ENCODE measurements at places on chromosomes 2 and 18.
A peak's percentile ranks its signal among the peaks of the same experiment; 100 is the strongest.

GRCh38 chr2:209624192-209624938, 147.3 kb upstream of the UNC80 start:
- no peak for DNase-seq

DNA sequence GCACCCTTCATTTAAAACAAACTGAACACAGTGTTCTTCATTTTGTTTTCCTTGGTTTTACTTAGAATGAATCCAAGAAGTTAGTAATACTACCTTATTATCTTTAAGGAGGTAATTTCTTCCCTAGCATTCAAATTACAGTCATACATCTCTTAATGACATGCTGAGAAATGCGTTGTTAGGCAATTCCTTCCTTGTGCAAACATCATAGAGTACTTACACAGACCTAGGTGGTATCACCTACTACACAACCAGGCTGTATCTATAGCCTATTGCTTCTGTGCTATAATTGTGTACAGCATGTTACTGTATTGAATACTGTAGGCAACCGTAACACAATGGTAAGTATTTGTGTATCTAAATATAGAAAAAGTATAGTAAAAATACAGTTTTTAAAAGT, 8.4 kb upstream of the CABYR start:
- no peak for DNase-seq

DNA sequence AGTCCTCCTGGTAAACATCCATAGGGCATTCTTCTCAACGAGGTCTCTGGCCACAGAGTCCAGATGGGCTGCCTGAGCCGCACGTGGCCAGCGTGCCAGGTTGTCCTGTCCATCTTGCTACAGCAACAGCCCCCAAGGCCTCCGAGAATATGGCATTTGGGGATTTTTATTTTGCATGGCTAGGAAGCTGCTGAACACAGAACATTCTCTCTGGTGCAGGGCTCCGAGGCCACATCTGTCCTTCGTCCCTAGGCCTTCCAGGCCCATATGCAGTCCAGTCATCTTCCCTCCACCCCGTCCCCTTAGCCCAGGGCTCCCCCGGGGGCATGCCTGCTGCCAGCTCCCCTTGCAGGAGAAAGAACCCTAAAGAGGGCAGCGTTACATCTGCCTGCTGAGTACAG, 2.3 kb downstream of the HDAC4 start:
- no peak for DNase-seq

- DNase-seq: no peak
These were observed 3.1 kb upstream of the SPP2 start for GRCh38 chr2:234047361-234047760.

- DNase-seq: no peak
These were observed 157.5 kb upstream of the SESTD1 start for GRCh38 chr2:179422037-179422643.

- no peak for DNase-seq
These were observed 8.0 kb downstream of the CTDSP1 start for GRCh38 chr2:218407717-218408116.

DNA sequence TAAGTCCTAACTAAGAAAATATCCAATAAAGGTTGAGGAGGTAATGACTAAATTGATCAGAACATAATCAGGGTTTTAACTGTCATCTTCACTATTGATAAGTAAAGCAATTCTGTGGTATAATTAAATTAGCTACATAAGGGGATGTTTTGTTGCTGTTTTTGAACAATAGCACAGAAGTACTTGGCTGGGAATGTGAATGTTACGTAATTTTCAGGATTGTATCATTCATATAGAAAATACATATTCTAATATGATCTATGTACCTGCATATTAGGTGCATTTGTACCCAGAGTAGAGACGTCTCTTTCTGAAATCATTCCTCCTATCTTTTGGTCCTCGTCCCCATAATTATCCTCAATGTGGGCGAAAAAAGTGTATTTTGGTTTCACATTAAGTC, 109.0 kb downstream of the PIEZO2 start:
- DNase-seq: no peak

DNA sequence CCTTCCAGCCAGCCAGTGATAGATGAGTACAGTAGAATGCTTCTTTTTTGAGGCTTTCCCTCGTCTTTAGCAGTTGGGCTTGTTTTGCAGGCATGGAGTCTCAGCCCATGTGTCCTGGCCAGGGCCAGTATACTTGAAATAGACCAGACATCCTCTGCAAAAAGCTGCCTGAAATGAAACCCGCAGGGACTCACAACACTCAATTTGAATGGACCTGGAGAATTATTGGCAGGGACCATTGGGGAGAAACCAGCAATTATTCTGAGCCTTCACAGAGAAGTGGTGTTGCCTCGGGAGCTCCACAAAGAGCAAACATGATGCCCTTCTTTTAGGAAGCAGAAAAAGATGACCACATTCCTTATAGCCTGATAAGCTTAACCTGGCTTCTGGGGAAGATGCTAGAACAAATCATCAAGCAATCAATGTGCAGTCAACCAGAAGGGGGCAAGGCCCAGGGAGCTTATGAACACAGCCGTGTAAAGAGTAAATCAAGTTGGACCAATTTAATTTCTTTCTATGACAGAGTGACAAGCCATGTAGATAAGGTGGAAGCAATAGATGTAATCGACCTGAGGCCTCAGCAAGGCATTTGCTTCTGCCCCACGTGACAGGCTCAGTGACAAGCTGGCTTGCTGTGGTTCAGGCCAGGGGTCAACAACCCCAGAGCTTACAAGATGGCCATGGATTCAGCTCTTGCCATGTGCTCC, 42.1 kb downstream of the BOD1L2 start:
- DNase-seq: no peak

GRCh38 chr18:43847164-43848091, 570.1 kb upstream of the SYT4 start:
- DNase-seq: no peak

DNA sequence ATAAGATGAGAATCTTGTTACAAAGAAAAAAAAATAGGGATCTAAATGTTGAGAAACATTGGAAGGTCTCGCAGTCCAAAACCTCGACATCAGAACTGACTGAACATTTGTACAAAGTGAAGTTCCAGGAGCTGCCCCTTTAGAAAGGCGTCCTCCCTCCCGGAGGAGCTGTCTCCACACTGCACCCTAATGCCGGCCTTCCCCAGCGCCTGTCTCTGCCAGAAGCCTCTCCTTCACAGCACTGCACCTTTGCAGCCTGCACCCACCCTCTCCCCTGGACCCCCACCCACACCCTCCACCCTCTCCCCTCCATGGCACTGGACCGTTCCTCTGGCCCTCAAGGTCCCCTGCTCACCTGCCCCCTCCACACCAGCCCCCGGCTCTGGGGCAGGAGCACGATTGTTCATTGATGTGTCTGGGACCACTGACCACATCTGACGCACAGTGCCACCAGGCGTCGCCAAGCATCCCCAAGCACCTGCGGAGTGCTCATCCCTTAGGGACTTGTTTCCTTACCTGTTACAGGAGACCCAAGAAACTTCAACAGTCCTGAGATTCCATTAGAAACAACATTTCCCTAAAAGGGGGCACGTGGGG, 90.3 kb upstream of the SNTG2 start:
- DNase-seq: no peak

GRCh38 chr2:141737492-141738255, 393.1 kb downstream of the LRP1B start:
- DNase-seq: no peak

DNA sequence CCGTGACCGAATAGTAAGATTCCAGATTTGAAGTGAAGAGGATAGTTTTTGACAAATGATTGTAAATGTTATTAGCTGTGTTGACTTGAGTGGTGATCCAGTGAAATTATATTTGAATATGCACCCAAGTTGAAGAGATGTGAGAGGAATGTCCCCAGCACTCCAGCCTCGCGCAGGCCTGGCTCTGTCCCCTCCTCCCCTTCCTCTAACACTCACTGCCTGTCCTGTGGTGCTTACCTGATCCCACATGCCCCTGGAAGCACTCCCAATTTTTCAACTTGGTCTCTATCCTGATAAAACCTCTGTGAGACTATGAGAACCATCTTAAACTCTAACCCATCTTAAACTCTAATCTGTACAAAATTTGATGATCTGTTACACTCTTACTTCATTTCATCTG, 154.7 kb upstream of the LRP1B start:
- no peak for DNase-seq

- DNase-seq: no peak
These were observed 50.5 kb downstream of the OSBPL6 start for GRCh38 chr2:178244777-178245176.

GRCh38 chr2:83578405-83578804, 880.7 kb downstream of the SUCLG1 start:
- no peak for DNase-seq

- no peak for DNase-seq
These were observed 159.5 kb upstream of the GYPC start for GRCh38 chr2:126496493-126496892.

DNA sequence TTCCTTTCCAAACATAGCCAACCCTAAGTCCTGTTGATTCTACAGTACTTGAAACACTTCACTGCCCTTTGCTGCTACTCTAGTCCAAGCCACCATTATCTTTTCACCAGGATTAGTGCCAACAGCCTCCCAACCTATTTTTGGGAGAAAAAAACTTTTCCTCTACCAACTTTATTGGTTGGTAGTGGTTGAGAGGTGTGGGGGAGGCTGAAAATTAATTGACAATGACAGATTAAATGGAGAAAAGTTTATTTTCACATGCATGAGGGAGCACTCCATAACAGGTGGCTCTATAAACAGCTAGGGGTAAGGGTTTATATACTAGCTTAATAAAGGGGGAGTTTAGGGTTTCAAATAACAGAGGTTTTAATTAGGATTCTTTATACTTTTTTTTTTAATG, 37.8 kb upstream of the ITPRID2 start:
- no peak for DNase-seq

DNA sequence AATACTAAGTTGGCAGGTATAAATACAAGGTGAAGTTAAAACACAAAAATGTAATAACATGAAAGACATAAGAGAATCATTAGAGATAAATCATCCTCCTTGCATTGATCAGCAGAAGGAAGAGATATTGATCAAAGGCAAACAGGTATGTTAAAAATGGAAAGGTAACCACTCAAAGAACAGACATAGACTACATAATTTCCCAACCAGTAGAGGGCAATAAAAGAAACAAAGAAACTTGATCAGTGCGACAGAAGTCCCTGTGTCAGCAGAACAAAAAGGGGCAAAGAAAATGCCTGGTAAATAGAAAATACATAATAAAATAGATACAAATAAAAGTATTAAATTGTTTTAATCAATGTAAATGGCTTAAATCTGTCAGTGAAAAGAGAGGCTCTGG, 53.6 kb downstream of the FAM228A start:
- DNase-seq: peak; percentile 1

GRCh38 chr2:74587664-74588277, 33.3 kb downstream of the DOK1 start:
- no peak for DNase-seq

DNA sequence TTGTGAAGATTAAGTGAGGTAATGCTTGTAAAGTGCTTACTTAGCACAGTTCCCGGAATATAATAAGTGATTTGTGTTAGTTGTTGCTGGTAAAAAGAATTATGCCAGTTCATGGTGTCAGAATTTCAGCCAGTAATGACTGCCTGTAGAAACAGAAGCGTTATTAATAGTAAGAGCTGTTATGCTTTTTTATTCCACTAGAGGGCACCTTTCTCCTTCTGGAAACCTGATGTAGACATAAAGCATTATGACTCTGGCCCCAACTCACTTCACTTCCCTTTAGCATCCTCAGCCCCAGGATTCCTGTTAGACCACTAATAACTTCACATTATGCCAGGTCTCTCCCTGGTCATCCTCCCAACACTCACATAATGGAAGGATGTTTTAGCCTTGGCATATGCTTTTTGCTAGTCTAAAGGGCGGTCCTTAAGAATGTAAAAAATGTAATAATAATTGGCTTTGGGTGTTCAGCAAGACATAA, 34.9 kb downstream of the C18orf54 start:
- DNase-seq: peak; percentile 48

DNA sequence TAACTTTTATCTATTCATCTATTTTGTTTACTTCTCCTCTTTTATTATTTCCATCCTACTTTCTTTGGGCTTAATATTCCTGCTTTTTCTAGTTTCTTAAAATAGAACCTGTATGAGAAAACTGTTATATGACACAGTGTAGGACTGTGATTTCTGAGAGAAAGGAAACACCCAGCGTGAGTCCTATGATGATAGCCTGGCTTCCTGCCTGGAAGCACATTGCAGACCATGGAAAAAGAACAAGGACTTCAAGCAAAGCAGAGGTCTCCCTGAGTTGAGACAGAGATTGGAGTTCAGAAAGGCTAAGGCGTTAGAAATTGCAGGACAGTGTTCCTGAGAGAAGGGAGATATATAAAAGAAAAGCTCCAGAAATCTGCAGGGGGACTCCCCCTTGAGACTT, 7.8 kb downstream of the RBM44 start:
- no peak for DNase-seq

- no peak for DNase-seq
These were observed 795.6 kb downstream of the CPS1 start for GRCh38 chr2:211351987-211352386.

DNA sequence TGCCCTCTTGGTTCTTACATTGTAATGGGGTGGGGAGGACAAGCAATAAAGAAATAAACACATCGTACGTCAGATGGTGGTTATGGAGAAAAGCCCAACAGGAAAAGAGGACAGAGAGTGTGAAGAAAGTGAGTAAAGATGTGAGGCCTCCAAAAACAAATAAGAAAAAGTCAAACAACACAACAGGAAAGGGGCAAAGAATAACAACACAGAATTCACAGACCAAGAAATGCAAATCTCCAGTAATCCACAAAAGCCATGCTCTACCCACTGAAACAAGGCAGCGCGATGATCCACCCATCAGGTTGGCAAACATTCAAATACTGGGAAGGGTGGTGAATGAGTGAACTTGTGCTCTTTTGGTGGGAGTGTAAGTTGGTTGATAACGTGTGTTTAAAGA, 16.7 kb upstream of the DUSP2 start:
- DNase-seq: no peak

DNA sequence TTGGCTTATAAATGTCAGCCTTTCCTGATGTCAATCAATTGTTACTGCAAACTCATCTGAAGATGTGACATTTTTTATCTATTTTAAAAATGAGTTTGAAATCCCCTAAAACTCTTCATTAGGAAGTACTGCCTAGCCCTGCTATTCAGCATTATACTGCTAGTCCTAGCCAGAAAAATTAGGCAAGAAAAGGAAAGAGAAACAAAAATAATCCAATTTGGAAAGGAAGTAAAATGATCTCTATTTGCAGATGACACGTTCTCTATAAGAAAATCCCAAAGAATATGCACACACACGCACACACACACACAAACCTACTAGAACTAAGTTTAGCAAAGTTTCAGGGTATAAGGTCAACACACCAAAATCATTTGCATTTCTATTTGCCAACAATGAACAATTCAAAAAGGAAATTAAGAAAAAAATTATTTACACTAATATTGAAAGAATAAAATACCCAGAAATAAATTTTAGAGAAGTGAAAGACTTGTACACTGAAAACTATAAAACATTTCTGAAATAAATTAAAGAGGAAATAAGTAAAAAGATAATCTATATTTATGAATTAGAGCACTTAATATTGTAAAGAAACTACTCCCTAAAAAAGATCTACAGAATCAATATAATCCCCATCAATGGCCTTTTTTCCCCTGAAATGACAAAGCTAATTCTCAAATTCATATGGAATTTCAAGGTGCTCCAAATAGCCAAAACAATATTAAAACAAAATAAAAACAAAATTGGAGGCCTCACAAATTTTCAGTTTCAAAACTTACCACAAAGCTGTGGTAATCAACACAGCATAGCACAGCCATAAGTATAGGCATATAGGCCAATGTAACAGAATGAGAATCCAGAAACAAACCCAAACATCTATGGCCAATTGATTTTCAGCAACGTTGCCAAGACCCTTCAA, 433.7 kb upstream of the TRIB2 start:
- DNase-seq: no peak

GRCh38 chr2:67871686-67872412, 191.0 kb downstream of the C1D start:
- DNase-seq: no peak

GRCh38 chr2:45690231-45690630, 38.8 kb downstream of the PRKCE start:
- no peak for DNase-seq
